Glutamatergic neuron (in vitro differentiated cells): ENCODE measurements at places on chromosomes 6 and 20.

DNA sequence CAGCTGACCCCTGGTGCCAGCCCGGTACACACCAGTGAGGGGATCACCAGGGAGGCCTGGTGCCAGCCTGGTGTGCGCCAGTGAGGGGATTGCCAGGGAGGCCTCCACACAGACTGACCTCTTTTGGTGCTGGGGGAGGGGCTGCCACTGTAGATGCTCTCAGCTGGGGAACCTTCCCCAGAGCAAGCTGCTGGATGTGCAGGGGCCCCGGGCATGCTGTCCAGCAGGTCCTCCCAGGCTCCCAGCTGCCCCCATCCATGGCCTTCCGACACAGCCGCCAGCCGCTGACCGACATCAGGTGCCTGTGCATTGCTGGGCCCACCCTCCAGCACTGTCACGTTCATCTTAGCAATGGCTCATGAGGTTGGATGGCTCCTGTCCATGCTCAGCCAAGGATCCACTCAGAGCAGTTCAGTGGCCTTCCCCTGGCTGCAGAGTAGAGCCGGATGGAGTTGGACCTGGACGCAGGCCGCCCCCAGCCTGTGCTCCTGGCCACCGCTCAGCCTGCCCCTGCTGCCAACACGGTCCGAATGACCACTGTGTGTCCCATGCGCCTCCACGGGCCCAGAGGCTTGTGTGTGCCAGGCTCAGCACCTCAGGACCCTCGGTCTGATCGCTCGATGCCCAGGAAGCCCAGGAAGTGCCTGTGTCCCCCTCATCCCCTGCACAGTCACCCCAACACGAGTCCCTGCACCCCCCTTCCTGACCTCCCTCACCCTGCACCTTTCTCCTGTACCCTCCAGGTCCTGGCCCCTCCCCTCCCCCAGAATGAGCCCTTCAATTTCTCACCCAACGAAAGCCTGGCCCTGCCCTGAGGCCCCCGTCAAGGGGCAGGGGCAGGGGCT is 95.7 kb downstream of the YTHDF1 start:
- peak; percentile 13 for DNase-seq

GRCh38 chr20:15930311-15931305 is 642.6 kb downstream of the KIF16B start:
- DNase-seq: no peak

DNA sequence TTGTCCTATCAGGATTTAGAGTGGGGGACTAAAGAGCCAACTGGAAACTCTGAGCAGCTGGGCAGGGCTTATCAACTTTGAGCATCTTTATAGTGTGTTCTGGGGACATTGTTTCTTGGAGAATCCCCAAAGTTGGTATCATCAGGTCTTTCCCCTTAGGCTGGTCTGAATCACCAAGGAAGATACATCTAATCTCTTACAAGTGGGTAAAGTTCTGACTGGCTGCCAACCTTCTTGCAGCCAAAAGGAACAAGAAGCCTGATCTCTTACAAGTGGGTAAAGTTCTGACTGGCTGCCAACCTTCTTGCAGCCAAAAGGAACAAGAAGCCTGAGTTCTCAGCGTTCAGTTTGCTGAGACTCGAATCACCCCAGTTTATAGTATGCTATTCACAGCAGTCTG is 1.6 kb upstream of the MED23 start:
- DNase-seq: no peak

DNA sequence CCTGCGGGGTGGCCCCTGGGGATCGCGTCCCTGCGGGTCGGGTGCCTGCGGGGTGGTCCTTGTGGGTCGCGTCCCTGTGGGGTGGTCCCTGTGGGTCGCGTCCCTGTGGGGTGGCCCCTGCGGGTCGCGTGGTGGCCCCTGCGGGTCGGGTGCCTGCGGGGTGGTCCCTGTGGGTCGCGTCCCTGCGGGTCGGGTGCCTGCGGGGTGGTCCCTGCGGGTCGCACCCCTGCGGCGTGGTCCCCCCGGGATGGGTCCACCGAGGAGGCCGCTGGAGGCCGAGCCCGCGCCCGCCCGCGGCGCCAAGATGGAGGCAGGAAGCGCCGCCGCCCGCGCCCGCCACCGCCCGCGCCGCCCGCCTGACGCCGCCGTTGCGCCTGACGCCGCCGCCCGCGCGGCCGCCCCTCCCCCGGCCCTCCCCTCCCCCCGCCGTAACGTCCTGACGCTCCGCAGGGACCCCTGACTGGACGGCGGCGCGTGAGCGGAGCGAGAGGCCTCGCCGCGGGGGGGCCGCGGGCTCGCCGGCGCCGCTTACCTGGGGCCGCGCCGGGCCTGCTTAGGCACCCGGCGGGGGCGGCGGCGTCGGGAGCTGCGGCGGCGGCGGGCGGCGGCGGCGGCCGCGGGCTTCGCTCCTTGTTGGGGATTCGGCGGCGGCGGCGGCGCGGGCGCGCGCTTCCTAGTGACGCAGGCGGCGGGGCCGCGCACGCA is at the start of gene GMEB2:
TSS of gene GMEB2 (minus strand) at position 678 of the 705 bp plus-strand sequence. CDS start 7,704 bp downstream, outside the sequence.
- peak; percentile 78 for DNase-seq

DNA sequence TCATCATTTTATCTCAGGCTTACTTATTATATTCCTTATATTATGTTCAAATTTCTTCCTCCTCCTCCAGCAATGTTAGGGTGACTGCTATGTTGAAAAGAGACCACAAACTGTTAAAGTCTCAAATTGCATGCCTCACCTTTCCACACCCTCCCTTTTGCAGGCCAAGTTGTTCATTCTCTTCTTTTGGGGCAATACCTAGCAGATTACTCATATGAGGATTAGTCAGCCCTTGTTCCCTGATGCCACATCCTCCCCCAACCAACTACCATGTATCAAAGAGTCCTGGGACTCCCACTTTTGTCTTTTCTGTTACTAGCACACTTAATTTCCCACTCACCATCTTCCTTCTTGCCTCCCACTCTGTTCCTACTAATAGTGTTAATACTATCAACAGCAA is 434.7 kb downstream of the BCKDHB start:
- no peak for DNase-seq
